Naive B cell (primary cell): ENCODE measurements at places on chromosomes 12 and 14. TPM values are rescaled to one million over a fixed set of nuclear protein-coding genes. Genes with fewer than 3 reads are reported as not detected.

- DNase-seq, result peak; percentile 65
These were observed 27.6 kb downstream of the BHLHE41 start for GRCh38 chr12:26097046-26097878.

DNA sequence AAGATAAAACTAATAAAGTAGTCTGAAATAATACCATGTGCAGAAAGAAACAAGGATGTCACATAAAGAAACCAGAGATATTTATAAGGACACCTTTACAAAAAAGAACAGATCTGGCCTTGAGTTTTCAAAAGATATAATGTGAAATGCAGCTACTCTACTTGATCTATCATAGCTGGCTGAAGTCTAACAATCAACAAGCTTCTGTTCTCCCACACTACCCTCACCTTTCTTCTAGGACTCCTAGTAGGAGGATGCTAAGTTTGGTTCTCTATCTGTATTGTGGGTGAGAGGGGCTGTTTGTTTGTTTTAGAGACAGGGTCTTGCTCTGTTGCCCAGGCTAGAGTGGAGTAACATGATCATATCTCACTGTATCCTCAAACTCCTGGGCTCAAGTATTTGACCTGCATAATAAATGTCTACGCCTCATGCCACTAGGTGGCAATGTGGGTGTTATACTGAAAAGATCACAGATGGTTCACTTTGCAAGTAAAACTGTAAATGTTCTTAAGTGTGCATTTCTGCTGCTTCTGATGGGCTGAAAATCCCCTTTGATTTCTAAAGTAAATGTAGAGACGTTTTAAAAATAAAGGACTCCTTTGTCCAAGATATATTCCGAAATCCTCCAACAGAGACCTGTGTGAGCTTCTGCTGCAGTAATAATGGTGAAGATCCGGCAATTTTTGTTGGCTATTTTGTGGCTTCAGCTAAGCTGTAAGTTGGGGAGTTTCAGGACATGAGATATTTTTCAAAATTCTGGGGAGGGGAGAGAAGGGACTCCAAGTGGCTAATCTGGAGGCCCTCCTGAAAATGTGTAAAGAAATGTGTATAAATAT is 269.3 kb downstream of the DAD1 start:
- peak; percentile 38 for DNase-seq

DNA sequence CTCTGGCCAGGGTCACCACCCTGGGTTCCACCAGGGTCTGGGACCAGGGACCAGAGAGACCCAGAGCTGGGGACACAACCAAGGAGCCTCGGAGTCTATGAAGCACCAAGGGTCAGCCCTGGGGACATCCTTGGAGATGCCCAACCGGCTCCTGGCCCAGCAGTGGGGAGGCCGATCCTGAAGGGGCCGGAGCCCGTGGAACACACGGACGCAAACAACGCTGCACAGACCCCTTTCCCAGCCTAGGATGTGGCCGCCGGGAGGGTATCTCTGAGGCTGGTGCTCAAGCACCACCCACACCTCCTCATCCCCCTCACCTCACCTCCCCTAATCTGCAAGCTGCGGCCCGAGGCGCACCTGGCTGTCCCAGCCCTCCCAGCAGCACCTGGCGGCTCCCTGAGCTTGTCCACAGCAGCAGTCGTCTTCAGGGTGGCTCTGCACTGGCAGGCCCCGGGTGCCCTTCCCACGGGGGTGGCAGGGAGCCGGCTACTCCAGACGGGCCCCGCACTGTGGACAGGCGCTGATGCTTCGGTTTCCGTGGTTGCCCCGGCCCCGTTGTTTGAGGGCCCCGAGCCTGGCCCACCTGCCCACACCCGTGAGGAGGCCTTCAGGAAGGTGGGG is 146.8 kb upstream of the C14orf180 start:
- no peak for DNase-seq

DPF3 gene
- polyA plus RNA-seq, result 9.0 TPM

INHBC gene
- polyA plus RNA-seq, result not detected

ST8SIA1 gene
- not detected for polyA plus RNA-seq
